Kidney (tissue), 22 donors: ENCODE measurements at places on chromosomes 1 and 21. TPM values are rescaled to one million over a fixed set of nuclear protein-coding genes. Genes with fewer than 3 reads are reported as not detected.

DNA sequence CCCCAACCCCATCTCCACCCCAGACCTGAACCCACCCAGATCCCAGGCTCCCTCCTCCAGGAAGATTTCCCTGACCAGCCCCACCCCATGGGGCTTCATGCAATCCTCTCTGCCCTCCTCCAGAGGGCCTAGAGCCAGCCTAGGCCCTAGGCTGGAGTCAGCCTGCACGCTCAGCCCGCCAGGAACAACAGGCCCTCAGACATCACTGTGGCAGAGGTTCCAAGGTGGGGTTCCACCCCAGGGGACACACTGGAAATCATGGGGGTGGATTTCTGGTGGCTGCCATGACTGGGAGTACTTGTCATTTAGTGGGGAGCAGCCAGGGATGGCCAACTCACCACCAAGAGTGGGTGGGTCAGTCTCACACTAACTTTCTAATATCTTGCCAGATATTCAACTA lies 122.0 kb downstream of the GLIS1 start:
- no peak for DNase-seq

Gene LCE2C
- not detected for polyA plus RNA-seq

Gene ZSWIM5
- polyA plus RNA-seq: 1.9 TPM

DNA sequence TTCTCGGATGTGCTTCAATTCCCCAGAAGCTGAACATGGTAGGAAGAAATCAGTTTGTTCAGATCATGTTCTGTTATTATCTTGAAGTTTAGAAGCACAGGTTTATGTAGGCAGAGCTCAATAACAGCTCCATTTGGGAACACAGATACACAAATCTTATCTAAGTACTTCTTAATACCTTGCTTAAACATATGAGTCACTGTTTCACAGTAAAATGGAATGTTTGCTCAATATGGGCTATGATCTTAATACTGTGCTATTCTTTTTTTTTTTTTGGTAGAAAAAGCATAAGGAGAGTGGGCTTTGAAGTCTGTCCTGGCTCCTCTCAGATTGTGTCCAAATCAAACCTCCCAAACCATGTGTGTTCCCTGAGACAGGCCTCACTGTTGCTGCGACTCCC lies 13.4 kb downstream of the PROK1 start:
- no peak for DNase-seq

GRCh38 chr1:117014209-117014608 lies 12.6 kb downstream of the CD101 start:
- no peak for DNase-seq

Gene IRF6
- 24.0 TPM for polyA plus RNA-seq

DNA sequence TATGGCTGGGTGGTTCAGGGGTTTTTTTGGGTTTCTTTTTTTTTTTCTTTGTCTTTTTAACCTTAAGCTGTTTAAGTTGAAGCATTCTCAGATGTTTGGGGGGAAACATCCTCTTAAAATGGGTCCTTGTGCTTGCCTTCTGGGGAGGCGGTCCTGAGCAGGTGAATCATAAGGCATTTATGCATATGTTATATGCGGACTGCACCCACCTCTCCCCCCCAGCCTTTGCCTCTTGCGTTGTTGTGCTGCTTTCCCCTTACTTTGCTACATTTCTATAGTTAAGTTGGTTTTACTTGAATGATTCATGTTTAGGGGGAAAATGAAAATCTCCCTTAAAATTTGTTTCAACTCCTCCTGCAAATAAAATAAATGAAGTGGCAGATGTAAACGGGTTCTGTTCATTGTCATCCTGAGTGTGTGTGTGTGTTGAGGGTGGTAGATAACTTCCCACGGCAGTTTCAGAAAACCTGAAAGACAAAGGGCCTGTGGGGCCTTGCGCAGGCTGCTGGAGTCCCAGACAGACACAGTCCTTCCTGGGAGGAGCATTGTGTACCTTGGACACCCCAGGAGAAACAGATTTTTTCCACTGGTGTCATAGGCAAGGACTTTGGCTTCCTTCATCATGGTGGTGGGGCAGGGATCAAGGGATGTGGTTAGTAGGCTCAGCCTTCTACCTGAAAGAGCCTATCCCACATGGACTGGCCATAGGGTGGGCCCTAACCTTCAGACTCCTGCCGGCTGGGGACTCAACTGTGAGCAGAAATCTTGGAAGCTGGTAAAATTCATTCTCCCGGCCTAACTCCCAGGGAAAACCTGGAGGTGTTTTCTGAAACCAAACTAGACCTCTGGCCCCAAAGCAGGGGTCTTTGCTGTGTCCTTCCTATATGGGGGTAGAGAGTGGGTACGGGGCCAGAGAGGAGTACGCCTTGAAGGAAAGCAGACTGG lies 926 bp upstream of the SH3D21 start:
- no peak for DNase-seq

GRCh38 chr1:59769736-59770095 lies 45.0 kb upstream of the HOOK1 start:
- no peak for DNase-seq

DNA sequence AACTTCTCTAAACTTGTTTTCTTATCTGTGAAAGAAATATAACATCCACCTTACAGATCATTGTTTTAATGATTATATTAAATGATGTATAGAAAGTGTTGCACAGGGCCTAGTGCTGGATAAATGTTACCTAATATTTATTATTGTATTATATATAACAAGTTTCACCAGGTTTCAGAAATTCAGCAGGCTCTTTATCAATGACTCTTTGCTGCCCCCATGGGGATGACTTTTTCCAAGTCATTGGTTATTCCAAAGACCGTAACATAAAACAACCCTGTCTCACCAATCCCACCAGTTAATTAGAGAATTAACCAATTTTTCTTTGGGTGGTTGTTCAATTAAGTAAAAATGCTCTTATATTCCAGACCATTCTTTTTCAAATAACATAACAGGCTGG lies 7.3 kb upstream of the DEDD start:
- DNase-seq: no peak

DNA sequence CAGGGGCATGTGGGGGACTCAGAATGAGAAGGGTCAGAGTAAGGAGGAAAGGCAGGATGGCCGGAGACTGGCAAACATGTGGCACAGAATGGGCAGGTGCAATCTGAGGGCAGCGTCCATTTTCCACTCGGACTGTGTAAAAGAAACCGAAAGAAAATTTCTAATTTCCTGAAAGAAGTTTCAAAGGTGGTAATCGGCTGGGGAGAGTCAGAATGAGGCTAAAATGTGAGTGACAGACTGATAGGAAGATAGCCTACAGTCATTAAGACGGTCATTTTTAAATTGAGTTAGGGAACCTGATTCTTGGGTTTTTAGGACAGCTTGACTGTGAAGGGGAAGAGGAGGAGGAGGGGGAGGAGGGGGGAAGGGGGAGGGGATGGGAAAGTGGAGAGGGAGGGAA lies 23.6 kb downstream of the COA6 start:
- DNase-seq: no peak

DNA sequence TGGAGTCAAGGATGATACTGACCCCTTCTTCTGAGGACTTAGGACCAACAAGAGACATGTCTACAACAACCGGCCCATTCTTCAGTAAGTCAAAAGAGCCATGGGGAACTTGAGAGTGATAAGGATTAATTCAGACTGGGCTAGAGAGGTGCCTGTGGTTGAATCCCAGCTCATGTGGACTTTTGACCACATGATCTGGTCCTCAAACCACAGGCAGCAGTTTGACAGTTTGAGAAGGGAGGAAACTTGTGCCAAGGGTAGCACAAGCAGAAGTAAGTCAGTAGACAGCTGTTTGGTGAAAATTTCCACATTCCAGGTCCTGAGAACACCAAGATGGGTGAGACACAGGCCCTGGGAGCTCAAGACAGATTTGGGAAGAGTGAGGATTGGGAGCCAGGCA lies 19.8 kb downstream of the SH3BP5L start:
- DNase-seq: no peak

Gene SPRR1A
- not detected for polyA plus RNA-seq

DNA sequence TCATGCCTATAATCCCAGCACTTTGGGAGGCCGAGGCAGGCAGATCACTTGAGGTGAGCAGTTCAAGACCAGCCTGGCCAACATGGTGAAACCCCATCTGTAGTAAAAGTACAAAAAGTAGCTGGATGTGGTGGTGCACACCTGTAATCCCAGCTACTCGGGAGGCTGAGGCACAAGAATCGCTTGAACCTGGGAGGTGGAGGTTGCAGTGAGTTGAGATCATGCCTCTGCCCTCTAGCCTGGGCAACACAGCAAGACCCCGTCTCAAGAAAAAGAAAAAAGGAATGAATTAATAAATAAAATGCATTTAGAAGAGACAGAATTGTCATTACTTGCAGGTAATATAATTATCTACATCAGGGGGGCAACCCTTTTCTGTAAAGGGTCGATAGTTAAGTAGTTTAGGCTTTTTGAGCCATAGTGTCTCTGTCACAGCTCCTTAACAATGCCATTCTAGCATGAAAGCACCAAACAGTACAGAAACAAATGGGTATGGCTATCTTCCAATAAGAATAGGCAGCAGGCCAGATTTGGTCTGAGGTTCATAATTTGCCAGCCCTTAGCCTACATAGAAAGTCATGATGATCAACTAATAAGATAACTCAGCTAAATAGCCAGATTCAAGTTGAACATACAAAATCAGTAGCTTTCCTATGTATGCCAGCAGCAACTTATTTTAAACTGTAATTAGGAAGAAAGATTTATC lies 56.8 kb downstream of the RPRD2 start:
- DNase-seq: no peak

- DNase-seq: no peak
Observed at GRCh38 chr1:156845055-156845952, 13.6 kb downstream of the INSRR start.

DNA sequence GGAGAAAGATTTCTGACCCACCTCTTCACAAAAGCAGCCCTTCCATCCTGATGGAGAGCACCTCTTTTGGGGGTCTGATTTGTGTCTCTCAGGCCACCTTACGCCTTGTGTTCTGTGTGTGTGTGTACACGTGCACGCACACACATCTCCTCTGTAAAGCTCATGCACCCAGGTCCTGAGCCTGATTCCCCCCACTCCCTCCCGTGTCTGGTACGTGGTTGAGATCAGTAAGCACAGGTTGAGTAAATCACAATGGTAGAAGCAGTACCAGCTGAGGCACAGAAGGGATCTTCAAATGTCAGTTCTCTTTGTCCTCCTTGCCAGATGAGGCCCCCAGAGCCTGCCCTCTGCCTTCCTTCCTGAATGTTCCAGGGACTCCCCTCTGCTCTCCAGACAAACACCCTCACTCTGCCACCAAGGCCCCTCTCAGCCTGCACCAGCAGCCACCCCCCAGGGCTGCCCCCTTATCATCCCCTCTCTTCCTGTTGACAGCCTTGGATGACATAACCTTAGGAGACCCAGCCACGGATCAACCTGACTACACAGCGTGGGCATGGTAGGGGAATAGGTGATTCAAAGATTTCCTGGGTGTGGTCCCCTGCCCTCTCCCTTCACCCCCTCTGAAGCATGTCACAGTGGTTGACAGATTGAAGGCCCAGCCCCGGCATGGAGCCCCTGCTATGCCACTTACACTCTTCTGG lies 112.8 kb downstream of the HIVEP3 start:
- DNase-seq: no peak

GRCh38 chr1:69400128-69400527 lies 167.6 kb upstream of the LRRC7 start:
- DNase-seq: no peak

Gene PIGP
- 49.2 TPM for polyA plus RNA-seq

- DNase-seq: no peak
Observed at GRCh38 chr1:178910023-178910422, 39.1 kb upstream of the ANGPTL1 start.

Gene CTH
- polyA plus RNA-seq: 7.5 TPM

DNA sequence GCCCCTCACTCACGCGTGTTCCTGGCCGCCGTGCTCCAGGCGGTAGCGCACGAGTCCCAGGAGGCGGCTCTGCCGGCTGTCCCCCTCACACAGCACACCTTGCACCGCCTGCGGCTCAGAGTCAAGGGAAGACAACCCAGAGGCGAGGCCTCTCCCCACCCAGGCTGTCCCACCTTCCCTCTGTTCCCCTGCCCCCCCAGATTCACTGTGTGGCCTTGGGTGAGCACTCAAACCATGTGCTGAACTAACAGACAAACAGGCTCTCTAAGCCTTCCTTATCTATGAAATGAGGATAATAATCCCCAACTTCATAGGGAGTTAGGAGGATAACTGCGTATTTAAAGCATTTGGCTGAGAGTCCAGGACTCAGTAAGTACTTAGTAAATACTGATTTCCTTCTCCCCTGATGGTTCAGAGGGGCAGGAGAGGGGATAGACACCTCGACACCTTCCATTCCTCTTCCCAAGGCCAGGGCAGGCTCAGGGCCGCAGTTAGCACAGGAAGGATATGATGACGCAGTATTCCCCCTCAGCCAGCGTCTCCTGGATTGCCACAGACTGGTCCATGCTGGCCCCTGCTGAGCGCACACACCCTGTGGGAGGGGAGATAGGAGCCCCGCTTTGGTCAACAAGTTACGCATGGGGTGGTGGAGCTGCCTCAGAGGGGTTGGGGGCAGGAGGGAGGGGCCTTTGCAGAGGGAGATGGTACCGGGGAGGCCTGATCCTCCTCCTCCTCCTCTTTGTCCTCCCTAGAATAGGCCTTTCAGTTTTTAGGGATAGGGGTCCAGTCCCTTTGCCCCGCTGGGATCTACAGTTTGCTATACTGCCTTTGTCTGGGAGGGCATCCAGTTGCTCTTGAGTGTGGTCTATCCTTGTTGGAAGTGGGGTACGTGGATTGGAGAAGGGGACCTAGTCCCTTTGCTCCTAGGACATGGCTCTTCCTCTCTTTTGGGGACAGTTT lies 830 bp downstream of the INPP5B start:
- DNase-seq: peak; percentile 64

- no peak for DNase-seq
Observed at GRCh38 chr1:159839116-159839849, 12.6 kb downstream of the SLAMF8 start.

Gene SIPA1L2
- 4.0 TPM for polyA plus RNA-seq

DNA sequence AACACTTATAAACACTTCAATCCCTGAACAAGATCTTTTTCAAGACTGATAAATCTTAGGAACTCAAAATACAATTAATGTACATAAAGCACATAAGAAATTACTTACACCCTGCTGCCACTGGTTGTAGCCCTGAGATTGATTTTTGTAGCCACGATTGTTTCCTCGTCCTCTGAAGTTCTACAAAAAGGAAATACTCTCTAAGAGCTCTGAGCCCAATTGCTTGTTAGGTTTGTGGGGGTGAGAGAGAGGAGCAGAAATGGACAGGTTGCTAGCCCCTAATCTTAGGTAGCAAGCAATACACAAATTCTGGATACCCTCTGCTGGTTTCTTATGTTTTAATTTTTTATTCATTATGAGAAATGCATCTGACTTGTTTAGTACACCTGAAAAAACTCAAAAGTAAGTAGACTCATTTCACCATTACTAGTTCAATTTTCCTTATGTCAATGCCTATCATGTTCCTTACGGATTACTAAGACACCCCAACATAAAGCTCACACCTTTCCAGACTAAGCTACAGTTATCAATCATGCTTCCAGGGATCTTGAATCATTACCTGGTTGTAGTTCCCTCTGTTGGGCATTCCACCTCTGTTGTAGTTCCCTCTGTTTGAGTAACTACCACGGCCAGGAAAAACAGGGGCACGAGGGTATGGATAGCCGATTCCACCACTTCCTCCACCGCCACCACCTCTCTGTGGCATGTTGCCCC lies 9.3 kb downstream of the HNRNPU start:
- DNase-seq: no peak
